ENCODE measurements at places on chromosomes 11 and 22.

- no peak for DNase-seq
Observed at GRCh38 chr11:86117001-86117711, 48.3 kb upstream of the PICALM start.

DNA sequence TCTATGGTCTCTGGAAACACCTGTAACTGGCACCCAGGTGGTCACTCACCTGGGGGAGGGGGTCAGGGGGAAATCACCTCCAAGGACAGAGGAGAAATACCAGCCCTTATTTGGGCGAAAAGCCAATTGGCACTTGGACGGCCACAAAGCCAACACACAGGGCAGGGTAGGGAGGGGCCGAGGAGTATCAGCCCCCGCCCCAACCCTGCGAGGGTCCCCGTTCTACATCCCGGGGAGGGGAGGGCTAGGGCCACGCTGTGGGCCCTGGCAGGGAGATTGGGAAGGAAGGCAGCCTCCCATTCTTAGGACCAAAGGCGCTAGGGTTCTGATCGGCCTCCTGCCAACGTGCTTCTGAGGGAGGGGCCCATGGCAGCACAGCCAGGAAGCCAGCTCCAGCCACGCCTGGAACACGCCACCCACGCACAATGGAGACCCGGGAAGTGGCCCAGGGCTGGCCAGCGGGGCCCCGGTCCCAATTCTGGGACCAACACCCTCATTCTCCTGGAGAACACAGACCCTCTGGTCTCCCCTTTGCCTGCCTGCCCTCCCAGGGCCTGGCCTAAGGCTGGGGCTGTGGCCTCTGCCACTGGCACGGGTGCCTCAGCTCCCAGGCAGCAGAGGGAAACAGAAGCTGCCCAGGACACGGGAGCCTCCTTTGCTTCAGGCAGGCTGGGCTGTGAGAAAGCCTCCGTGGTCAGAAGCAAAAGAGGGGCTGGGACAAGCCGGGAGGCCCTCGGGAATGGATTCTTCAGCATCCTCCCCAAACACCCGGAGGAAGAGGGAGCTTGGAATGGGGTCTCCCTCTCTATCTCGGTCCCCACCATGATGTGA is 7.4 kb downstream of the CBX6 start:
- DNase-seq, result peak; percentile 62

DNA sequence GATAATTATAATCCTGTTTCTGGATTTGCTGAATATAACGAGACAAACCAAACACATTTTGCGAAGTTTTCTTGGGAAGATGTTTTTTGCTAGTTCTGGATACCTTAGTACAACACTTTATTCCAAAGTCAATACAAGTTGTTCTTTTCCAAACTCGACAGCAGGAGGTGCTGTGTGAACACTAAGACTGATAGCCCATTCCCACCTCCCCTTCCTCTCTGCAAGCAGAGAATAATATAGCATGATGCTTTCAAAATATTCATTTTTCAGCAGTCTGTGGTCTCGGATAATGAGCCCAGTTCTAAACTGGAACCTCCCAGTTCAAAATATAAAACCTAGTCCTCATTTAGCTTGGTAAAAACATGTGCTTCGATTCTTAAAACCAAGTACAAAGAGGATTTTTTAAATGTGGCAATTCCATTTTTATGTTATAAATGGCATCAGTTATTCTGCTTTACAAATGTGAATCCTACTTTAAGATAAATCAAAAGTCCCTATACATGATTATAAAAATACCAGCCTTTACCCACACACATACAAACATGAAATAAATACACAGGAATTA is 129.1 kb downstream of the DCDC1 start:
- DNase-seq, result no peak

- no peak for DNase-seq
Observed at GRCh38 chr11:130477586-130478203, 29.2 kb downstream of the ADAMTS15 start.

DNA sequence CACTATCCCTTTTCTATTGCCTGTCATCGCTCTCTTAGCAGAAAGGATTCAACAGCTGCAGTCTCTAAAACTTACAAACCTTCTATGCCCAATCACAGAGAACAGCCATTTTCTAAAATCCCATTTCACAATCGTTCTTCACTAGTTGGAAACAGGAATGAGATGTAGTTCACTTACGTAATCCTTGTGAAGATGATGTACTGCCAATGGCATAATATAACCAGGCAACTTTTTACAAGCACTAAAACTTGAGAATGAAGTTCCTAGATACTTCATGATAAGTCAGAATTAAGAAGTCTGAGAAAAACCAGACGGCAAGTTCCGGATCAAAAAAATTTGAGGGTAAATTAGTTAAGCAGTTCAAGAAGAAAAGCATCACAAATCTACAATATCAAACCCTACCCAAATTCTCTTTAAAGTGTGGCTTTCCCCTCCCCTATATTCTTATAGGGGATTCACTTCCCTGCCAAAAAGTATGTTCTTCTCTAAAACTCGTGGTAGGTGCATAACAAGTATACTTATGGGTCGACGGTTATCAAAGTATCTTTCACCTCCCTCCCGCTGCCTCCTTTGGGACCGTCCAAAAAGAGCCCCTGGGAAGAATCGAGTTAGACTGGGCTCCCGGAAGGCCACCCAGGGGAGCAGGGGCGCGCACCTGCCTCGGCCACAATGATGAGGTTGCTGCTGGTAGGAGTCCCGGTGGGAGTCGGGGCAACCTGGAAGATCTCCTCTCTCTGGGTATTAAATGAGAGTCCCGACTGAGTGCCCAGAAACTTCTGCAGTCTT is 666 bp downstream of the MSANTD4 start:
- no peak for DNase-seq

- DNase-seq, result no peak
Observed at GRCh38 chr11:65539744-65540289, 14.9 kb downstream of the SCYL1 start.

GRCh38 chr11:70020336-70021214 is 57.5 kb upstream of the ANO1 start:
- DNase-seq, result no peak

DNA sequence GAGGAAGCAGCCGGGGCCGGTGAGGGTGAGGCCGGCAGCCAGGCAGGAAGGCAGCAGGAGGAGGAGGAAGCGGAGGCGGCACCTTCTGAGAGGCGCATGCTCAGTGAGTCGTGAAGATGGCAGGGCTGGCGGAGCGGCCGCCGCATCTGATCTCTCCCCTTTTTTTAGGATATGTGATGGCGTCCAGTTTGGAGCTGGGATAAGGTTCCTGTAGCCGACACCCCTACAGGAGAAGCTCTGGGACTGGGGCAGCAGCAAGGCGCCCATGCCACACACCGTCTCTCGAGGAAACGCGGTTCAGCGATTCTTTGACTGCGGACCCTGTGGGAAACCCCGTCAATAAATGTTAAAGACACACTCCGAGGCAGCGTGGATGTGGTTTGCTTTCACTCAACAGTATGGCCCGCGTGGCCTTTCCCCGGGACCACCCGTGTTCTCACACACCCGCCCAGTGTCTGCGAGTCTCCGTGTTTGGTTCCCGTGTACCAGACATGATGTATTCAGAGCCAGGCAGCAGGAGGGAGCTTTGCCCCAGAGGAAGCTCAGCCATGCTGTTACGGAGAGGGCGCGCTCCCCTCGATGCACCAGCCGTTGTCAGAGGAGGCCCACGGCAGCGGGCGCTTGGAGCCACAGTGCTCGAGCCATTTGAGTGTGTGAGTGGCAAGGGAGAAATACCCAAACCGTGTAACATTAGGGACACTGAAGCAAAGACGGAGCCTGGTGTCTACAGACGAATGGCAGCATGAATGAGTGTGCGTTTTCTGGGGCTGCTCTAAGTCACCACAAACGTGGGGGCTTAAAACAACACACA is 27.7 kb upstream of the PARVB start:
- DNase-seq, result peak; percentile 88

GRCh38 chr11:63146581-63146980 is 2.6 kb upstream of the SLC22A24 start:
- DNase-seq, result no peak

GRCh38 chr11:33642461-33643166 is 58.0 kb downstream of the C11orf91 start:
- no peak for DNase-seq

GRCh38 chr11:76803023-76803422 is 19.9 kb downstream of the TSKU start:
- DNase-seq, result no peak

DNA sequence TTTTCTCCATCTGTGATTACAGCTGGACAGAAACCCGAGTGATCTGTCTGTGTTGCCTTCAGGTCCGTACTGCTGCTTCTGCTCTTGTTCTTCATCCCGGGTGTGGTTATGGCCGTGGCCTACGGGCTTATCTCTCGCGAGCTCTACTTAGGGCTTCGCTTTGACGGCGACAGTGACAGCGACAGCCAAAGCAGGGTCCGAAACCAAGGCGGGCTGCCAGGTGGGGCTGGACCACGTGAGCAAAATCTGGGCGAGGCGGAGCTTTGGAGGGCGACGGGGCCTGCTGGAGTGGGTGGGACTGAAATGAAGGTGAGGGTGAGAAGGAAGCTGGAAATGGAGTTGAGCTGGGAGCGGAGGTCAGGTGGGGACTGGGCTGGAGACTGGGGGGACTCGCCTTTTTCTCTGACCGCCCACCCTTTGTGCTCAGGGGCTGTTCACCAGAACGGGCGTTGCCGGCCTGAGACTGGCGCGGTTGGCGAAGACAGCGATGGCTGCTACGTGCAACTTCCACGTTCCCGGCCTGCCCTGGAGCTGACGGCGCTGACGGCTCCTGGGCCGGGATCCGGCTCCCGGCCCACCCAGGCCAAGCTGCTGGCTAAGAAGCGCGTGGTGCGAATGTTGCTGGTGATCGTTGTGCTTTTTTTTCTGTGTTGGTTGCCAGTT is 11.1 kb downstream of the CCKBR start:
- DNase-seq, result no peak

DNA sequence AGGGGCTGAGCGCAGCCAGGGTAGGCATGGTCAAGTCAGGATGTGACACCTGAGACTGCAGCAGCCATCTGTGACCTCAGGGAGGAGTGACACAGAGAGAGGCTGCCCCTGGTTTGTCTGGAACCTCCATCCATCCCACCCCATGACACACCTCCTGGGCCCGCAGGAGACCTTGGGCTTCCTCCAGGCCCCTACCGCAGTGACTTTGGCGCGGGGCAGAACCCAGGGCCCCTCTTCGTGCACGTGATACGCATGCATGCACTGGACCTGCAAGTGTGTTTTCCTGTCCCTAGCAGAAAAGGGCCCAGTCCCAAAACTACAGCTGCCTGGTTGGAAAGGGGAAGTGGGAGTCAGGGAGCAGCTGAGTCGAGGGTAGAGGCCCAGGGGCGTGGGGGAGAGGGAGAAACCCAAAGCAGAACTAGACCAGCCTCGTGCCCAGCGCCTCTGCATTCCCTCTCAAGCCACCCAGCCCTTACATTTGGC is 7.9 kb upstream of the CYTH4 start:
- DNase-seq, result no peak

GRCh38 chr22:49084206-49084605 is 743.5 kb downstream of the BRD1 start:
- DNase-seq, result peak; percentile 50

GRCh38 chr11:3130269-3131071 is 34.6 kb downstream of the OSBPL5 start:
- no peak for DNase-seq

DNA sequence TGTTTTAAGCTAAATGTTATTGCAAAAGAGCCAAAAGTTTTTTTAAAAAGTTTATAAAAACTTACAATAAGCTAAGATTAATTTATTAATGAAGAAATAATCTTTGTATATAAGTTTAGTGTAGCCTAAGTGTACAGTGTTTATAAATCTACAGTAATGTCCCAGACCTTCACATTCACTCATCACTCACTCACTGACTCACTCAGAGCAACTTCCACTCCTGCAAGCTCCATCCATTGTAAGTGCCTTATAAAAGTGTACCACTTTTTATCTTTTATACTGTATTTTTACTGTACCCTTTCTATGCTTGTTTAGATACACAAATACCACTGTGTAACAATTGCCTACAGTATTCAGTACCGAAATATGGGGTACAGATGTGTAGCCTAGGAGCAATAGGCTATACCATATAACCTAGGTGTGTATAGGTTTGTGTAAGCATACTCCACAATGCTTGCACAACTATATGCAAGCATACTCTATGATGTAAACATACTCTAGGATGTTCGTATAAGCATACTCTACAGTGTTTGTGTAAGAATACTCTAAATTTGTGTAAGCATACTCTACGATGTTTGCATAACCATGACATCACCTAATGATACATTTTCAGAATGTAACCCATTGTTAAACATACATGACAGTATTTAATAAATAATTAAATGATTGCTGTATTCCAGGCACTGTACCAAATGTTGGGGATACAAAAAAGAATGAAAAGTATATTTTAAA is 953.0 kb downstream of the KCNA4 start:
- DNase-seq, result no peak

DNA sequence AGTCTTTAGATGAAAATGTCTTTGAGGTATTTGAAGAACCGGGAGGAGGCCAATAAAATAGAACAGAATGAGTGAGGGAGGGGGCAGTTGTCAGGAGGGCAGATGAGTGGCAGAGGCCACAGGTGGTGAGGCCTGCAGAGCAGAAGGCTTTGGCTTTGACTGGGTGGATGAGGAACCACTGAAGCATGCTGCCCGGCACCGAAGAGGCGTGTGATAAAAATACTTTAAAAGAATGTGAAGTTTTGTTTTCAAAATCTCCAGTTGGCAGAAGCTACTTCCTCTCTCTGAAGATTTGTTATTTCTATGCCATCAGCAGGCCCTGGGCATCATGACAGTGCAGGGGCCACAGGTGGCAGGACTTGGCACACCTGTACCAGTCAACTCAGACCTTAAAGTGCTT is 6.3 kb downstream of the MS4A12 start:
- DNase-seq, result no peak
